ENCODE measurements at places on chromosomes 6 and 20.

GRCh38 chr6:143337201-143337949 lies 113.1 kb downstream of the ADAT2 start:
- peak; percentile 83 for DNase-seq

DNA sequence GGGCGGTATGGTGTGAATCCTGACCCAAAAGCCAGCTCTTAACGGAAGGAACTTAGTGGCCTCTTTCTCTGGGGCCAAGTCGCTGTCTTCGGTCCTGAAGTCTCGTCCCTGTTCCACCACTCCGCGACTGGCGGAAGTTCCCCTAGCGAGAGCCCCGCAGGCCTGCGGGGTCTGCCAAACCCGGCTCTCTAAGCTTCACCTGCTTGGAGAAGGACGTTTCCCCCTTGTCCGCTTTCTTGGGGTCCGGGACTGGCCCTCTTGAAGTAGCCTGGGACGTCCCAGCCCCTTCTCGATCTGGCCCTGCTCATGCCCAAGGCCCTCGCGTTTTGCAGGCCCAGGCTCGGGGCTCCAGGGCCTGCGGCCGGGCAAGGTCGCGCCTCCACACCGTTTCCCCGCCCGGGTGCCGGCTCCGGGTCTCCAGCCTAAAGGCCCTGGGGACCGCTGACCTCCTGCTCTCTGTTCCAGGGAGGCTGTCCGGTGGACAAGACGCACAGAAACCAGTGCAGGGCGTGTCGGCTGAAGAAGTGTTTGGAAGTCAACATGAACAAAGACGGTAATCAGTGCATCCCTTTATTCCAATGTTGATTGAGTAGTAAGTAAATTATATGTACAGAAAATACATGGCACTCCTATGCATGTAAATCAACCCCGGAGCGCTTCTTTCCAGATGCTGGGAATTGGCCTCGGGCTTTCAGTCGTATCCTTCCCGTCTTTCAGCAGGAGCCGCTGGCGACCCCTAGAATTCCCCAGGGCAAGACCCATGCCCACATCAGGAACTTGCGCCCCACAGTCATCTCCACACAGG lies 8.8 kb downstream of the NR2E1 start:
- no peak for DNase-seq

DNA sequence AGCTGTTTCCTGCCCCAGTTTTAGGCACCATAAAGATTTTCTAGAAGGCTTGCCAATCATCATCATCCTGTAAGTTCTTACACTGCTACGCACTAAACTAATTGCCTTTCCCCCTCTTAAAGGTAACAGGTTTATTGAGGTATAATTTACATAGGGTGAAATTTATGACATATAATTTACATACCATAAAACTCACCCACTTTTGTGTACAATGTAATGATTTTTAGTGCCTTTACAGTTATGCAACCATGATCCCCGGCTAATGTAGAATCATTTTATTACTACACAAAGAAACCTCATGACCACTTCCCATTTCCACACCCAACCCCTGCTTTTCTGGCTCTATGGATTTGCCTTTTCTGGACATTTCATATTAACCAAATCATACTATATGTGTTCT lies 21.1 kb downstream of the GCNT2 start:
- no peak for DNase-seq

DNA sequence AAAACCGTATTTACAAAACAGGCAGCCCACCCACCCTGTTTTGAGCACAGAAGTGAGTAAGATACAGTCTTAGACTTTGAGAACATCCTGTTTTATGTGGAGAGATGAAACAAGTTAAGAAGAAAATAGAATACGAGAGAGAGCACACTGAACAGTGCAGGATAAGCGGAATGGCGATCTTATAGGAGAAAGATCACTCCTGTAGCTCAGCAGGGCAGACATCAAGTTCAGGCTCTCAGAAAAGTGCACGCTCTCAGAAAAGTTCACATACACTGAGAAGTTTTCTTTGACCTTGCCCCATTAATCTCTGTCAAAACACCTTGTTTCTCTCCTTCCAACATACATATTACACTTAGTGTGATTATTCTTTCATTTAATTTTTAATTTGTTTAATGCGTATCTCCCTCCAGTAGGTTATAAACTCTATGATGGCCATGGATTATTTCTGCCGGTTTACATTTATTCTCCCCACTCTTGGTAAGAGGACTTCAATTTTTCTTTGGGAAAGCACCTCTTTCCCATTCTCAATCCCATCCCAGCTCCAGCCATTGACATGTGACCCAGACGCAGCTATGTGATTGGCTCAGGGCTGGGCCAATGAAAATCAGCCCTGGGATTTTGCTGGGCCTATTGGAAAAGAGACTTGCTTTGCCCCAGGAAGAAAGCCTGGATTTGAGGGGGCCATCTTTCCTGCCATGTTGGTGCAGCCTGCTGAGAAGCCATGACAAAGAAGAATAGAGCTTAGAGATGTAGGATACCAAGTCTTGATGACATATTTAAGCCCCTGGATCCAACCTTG lies 16.2 kb downstream of the KCNB1 start:
- DNase-seq = no peak

DNA sequence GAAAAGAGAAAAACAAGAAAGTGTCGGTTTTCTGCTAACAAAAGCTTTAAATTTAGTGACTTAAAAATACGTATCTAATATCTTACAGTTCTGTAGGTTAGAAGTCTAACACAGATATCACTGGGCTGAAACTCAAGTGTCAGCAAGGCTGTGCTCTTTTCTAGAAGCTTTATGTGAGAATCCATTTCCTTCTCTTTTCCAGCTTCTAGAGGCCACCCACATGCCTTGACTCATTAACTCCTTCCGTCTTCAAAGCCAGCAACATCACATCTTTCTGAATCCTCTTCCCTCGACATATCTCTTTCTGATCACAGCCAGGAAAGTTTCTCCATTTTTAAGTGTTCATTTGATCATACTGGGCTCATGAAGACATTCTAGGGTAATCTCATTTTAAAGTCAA lies 262.0 kb downstream of the MAFB start:
- no peak for DNase-seq

GRCh38 chr6:165659945-165660856 lies 2.8 kb downstream of the PDE10A start:
- no peak for DNase-seq

DNA sequence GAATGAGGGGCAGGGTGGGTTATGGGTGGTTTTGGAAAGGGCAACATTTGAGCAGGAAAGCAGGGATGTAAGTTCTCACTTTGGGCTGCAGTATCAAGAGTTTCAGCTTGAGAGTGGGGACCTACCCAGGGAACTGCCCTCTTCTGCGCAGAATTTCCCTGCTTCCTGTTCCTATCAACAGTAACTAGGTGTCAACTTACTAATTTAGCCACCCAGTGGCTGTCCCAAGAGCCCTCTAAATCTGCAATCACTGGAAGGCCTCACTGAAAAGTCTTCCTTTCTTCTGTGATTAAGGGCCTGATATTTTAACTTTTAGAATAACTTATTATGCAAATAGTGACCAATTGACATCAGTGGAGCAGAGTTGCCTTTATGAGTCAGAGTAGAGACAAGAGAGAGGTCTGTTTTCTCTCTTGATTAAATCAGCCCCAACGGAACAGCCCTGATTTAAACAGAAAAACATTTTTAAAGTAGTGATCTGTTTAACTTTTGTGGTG lies 118.2 kb upstream of the RIPOR2 start:
- no peak for DNase-seq

GRCh38 chr6:45574885-45575284 lies 197.2 kb upstream of the SUPT3H start:
- DNase-seq = no peak

DNA sequence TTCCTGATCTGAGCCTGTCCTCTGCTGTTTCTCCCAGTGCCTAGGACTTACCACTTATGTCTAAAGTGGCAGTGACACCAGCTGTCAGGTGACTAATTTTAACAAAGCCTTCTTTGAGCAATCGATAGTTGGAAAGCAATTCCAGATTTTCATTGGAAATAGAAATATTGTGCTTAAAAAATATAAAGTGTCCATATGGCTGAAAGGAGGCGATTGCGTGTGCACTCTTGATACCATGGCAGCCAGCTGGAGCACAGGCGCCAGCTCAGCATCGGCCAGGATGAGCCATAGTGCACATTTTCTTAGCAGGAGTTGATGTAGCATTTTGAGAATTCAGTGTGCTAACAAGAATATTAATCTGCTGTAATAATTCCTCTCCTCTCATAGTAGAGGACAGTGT lies 70.0 kb downstream of the LRRC1 start:
- DNase-seq = no peak

DNA sequence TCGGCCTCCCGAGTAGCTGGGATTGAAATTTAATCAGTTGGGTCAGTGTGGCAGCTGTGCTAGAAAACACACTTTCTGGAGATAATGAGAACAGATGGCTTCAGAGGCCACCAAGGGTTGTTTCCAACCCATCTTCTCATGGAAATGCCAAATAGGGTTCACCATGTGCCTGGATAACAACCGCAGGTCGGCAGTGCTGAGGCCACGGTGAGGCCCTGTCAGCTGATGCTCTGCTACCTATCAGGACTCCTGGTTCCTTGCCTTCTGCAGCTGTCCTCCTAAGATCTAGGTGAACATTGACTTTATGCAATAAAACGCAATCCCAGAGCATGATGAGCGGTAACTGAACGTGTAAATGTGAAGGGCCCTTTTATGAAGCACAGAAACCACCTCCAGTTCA lies 139.3 kb upstream of the SNX9 start:
- no peak for DNase-seq

DNA sequence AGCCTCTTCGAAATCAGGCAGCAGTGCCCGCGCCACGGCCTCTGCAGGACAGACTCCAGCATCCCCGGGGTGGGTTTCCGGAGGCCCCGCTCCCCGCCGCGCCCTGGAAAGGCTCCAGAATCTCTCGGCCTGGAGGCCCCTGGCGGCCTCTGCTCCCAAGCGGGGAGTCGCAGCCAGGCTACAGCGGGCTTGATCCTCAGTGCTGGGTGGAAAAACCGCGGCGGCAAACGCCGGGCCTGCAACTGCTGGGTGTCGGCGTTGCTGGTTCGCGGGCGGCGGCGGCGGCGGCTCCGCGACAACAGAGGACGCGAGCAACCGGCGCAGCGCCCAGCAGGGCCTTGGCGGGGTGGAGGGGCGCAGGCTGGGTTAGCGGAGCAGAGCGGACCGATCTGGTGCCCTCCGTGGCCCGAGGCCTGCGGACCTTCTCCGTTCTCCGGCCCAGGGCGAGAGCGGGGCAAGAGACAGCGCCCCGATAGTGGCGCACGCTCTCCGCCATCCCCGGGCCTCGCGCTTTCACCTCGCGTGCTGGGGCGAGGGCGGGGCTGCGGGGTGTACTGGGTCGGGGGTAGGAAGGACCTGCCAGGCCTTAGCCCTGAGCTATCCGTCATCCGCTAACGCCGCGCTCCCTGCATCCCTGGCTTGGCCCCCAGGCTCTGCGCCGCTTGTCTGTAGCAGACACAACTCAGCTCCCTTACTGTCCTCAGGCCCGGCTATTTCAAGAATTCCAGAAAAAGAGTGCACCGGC lies 3.4 kb upstream of the ZNF292 start:
- DNase-seq = peak; percentile 75

GRCh38 chr6:168880271-168880670 lies 373.4 kb downstream of the THBS2 start:
- no peak for DNase-seq

- DNase-seq = no peak
Measured at GRCh38 chr20:1945660-1946059, 48.2 kb downstream of the PDYN start.
